Stimulated activated CD4-positive, alpha-beta T cell treated with anti-CD3 and anti-CD28 coated beads, TNF-alpha, amount 100 ng/mL, for 1 hour (primary cell): ENCODE measurements at places on chromosomes 3 and 15.

DNA sequence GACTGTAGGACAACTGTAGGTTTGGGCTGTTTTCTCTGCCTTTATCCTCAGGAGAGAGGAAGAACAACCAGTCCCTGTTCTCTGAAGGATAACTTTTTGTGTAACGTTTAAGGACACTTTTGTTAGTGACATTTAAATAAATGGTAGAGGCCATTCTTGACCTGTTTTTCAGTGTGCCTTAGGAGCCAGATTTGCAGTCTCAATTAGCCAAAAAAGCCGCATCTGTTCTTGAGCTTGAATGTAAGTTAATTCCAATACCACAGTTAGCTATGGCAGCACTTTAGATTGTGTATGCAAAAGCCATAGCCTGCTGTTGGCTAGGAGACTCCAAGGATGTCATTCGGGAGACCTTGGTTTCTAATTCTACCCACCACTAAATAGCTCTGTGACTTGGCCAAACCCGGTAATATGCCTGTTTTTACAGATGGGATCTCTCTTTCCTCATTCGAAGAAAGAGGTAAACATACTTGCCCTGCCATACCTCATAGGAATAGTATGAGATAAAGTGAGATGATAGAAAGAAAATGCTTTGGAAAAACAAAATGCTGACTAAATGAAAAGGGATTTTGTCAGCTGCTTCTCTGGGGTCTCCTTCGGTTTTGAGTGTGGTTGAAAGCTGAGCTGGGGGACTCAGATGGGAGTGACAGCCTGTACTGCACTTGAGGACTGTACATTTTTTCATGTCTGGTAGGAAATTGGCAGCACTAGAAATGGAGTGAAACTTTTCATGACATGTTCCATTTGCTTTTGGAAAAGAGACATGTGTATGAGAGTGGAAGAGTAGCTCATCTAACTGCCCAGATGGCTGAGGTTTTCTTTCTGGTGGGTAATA, 57.3 kb upstream of the ROPN1 start:
- no peak for DNase-seq

DNA sequence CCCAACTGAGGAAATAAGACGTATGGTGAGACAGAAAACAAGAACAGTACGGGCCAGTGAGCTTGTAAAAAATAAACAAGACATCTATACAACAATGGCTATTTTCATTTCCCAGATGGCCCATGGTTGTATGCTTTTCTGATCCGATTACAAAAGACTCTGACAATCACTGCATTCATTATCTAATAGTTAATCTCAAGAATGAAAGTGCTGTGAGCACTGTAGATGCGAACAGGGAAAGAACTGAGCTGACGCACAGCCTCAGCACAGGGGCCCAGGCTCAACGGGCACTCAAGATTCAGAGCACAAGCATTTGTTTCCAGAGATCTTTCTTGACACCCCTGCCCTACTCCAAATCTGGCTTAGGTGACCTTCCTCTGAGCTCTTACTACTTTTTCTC, 6.9 kb downstream of the MTMR10 start:
- no peak for DNase-seq

DNA sequence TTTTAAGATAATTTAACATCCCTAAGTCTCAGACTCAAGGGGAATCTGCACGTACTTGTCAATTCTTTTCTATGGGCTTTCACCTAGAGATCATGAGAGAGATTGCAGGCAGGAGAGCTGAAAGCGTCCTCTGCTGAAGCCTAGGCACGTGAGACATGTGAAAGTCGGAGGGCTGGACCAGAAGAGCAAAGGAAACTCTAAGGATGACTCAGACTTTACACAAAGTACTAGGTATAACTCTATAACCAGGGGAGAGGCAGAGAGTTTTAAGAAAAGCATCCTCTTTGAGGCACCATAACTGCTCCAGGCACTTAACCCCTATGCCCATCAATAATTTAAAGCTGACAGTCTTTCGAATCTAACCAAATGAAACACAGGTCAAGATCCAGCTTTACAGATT, 436.6 kb downstream of the VGLL3 start:
- DNase-seq: no peak

DNA sequence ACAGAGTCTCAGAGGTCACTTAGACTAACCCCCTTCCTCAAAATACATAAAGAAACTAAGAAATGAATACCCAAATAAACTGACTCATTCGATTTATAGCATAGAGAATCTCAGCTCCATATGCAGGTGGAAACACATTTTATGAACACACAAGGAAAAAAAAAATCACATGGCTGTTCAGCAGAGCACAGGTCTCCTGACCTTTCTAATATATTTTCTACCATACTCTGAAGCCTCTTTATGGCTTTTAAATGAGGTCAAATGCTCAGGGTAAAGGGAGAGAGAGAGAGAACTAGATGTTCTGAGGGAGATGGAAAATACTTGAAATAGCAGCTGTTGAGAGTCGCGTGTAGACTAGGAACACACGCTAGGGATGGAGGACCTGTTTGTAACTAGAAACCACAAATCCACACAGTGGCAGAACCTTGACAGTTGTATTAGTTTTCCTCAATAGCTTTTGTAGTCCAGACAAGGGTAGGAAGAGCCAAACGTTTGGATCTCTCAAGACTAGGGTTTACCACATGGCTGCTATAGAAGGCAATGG, 165.3 kb downstream of the FMN1 start:
- no peak for DNase-seq

- DNase-seq: no peak
These were observed 220.9 kb upstream of the EIF1B start for GRCh38 chr3:40088527-40089170.

- no peak for DNase-seq
These were observed 352.0 kb downstream of the GAP43 start for GRCh38 chr3:115975353-115975752.

GRCh38 chr3:149258298-149258697, 36.7 kb upstream of the CP start:
- DNase-seq: no peak

- DNase-seq: no peak
These were observed 297.9 kb downstream of the OTOL1 start for GRCh38 chr3:161794551-161794950.

DNA sequence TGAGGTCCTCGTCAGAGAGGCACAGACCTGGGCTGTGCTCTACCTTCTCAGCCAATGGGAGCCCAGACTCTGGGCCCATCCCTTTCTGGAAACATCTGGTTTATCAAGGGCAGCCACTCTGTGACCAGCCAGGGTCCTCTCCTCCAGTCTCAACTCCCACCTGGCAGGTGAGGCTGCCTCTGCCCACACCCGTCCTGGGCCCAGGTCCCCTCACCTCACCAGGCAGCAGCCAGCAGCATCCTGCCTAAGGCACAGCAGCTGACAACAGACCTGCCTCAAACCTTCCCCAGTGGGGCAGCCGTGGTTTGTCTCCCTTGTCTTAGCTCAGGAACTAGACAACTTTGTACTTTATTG, 8.7 kb upstream of the VIPR1 start:
- DNase-seq: no peak

DNA sequence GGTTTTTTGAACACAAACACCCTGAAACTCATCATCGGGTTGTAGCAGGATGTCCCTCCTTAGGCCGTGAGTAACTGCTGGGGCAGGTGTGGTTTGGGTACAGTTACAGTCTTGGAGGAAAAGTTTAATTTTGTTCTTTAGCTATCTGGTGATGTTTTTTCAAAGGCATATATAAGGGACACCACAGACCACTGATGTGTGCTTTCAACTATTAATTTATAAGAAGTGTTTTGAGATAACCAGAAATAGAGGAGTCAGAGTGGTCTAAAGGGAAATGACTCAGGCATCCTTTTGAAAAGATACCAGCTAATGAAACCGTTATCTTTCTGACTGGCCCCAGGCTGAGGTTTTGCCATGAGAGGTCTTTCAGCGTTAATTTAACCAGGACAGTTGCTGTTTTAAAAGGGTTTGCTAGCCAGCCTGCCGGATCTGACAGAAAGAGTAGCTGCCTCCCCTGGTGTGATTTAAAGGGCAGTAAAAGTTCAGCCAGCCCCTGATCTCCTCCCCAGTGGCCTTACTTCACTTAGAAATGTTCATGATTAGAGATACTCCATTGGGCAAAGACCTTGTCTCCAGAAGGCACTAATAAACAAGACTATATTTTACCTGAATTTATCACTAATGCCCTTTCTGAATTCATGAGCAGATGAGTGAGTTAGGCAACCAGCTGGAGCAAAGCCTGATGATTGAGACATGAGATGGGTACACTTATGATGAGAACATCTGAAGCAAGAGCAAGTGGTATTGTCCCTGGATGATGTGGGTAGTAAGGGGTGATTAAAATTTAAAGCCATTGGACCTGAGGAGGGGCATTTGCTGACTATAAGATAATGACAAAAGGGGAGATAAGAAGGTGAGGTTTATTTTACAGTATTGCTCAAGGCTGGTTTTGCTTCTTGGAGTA, 482.5 kb upstream of the TBL1XR1 start:
- DNase-seq: no peak

DNA sequence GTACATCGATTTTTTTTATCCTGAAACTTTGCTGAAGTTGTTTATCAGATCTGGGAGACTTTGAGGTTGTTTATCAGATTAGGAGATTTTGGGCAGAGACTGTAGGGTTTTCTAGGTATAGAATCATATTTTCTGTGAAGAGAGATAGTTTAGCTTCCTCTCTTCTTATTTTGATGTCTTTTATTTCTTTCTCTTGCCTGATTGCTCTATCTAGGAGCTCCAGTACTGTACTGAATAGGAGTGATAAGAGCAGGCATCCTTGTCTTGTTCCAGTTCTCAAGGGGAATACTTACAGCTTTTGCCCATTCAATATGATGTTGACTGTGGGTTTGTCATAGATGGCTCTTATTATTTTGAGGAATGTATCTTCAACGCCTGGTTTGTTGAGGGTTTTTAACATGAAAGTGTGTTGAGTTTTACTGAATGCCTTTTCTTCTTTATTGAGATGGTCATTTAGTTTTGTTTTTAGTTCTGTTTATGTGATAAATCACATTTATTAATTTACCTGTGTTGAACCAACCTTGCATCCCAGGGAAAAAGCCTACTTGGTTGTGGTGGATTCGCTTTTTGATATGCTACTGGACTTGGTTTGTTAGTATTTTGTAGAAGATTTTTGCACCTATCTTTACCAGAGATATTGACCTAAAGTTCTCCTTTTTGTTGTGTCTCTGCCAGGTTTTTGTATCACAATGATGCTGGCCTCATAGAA, 14.9 kb upstream of the DNAAF4 start:
- no peak for DNase-seq

DNA sequence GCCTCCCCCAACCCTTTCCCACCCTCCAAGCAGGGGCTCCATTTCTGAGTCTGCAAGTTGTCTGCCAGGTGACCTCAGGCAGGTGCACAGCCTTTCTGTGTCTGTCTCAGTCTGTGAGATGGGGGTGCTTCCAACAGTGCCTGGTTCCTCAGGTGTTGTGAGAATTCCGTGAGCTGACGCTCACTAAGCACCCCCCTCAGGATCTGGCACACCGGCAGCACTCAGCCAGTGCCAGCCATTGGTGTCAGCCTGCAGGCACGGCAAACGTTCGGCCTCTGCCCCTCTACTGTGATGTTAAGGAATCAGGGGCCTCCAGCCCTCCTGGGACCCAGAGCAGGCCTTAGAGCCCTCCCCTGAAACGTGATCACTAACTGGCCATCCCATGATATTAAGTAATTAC, 2.4 kb downstream of the KLF15 start:
- no peak for DNase-seq

GRCh38 chr3:46565607-46566039, 479 bp downstream of the LRRC2 start:
- no peak for DNase-seq

DNA sequence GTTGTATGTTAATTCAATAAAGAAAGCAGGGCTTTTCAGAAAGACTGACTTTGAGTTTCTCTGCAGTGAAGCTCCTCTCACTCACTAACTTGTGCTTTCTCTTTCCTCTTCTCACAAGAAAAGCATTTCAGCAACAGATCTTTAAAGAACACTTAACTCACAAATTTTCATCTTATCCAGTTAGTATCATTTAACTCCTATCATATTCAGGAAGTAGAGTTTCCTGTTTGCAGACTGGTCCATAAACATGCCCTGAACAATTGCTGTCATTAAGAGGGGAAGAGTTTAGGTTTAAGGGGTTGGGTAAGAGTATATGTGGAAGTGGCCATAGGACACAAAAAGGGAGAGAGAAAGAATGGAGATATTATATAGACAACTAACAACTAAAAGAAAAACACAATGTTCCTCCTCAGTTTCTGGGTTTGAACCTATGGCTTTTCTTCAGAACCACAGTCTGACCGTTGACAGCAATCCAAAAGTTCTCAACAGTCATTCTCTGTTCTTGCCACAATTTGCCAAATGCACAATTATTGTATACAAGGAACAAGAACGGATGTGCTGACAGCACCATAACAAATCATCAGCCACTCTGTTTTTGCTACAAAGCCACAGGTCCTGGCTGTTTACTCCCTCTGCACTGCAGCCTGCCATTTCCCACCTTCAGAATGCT, 63.9 kb downstream of the CHAC1 start:
- no peak for DNase-seq

DNA sequence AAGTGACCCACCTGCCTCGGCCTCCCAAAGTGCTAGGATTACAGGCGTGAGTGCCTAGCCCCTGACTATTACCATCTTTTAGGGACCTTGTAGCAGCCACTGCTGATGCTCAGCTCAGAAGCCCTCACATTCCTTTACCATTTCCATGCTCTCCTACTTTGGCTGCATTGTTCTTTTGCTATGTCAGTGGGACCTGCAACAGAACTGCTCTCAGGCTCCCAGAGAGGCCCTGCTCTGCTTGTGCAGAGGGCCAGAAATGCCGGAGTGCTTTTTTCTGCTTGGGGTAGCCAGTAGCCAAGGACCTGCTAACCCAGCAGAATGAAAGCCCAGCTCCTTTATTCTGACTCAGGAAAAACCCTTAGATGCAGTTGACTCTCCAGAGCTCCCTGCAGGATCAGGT, 18.3 kb upstream of the PROK2 start:
- DNase-seq: no peak

DNA sequence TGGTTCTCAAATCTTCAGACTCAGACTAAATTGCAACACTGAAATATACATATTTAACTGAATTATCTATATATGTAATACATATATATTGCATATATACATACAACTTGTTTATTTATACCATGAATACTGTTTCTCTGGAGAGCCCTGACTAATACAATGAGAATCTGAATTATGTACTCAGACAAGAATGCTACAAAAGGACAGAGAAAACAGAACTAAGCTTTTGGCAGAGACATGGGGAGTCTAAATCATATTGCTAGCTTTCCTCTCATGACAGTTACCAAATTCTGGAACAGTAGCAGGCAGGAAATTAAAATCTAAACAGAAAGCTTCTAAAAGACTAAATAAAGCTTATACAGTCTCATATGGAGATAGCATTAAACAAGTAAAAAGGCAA, 142.4 kb upstream of the KCNMB2 start:
- no peak for DNase-seq
